ENCODE measurements at places on chromosomes 13 and 19. TPM values are rescaled to one million over a fixed set of nuclear protein-coding genes. Genes with fewer than 3 reads are reported as not detected.

Gene ARL11
- total RNA-seq: 0.22 TPM

Gene ZNF285
- total RNA-seq: 3.5 TPM

Gene PIK3R2
- 7.5 TPM for total RNA-seq

Gene PHLDB3
- 6.4 TPM for total RNA-seq

Gene PNMA8A
- 7.3 TPM for total RNA-seq

Gene KLK15
- total RNA-seq: not detected

Gene TMEM161A
- 13.3 TPM for total RNA-seq

Gene SIGLECL1
- total RNA-seq: not detected

Gene FAM83E
- 0.57 TPM for total RNA-seq

Gene ZNF471
- 2.1 TPM for total RNA-seq

Gene SIRT2
- 57.9 TPM for total RNA-seq

Gene ZNF324B
- 8.8 TPM for total RNA-seq

Gene MYO16
- under 0.01 TPM for total RNA-seq

Gene RPS19
- 1,155 TPM for total RNA-seq

Gene SMAD9
- total RNA-seq: 8.3 TPM

Gene SLC46A3
- total RNA-seq: 21.0 TPM

Gene MPHOSPH8
- total RNA-seq: 20.2 TPM

Gene PABPC3
- 0.22 TPM for total RNA-seq

Gene DACH1
- total RNA-seq: 7.3 TPM

Gene CASP14
- not detected for total RNA-seq

Gene ATP4B
- total RNA-seq: not detected

Gene IFI30
- total RNA-seq: 1.5 TPM

Gene OR7A5
- not detected for total RNA-seq

Gene ZNF580
- 6.7 TPM for total RNA-seq

Gene EXOC3L2
- total RNA-seq: 1.7 TPM

Gene NCR1
- not detected for total RNA-seq

Gene CKM
- total RNA-seq: not detected

Gene LAIR1
- not detected for total RNA-seq

Gene FPR1
- not detected for total RNA-seq

Gene FAM216B
- total RNA-seq: not detected

Measured in thoracic aorta endothelial cell (primary cell).